ENCODE measurements at places on chromosomes 11 and 22.
A peak's percentile ranks its signal among the peaks of the same experiment; 100 is the strongest.

DNA sequence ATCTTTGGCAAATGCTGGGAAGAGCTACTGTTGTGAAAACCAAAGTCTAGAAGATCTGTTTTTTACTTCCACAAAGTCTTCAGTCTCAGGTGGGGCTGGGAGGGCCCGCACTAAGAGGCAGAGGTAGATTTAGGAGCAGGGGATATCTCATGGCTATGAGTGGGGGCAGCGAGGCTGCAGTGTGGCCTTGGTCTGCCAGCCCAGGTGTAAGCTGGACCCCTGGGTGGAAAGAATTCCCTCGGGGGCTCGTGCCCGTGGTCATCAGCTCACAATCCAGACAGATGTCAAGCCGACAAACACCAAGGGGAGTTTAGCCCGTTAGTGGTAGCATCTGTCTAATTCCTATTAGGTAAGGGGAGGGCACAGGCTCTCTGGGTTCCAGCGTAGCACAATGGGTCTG is 9.0 kb downstream of the PKNOX2 start:
- no peak for DNase-seq

- no peak for DNase-seq
Measured at GRCh38 chr11:131099013-131099412, 182.7 kb upstream of the SNX19 start.

DNA sequence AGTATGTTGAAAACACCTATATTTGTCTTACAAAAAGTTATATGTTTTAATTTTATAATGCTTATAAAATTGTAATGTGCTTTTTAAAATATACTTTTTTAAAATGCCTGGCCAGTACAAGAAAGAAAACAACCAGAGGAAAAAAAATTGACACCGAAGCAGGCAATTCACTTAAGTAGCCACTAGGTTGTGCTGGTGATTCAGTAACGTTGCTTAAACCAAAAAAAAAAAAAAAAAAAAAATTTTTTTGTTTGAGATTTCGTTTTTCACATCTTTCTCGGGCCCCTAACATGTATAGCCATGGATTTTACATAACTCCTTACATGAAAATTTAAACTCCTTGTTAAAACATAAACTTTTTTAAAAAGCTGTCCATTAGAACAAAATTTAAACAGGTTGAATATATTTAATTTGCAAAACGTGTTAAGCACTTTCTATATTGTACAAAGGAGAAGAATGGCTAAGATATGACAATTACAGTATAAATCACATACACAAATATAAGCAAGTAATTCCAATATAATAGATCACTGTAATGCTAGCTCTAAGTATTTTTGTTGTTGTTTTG is 9.2 kb downstream of the OR8B4 start:
- peak; percentile 39 for DNase-seq

GRCh38 chr11:1862588-1863351 is 9.9 kb downstream of the LSP1 start:
- no peak for DNase-seq

DNA sequence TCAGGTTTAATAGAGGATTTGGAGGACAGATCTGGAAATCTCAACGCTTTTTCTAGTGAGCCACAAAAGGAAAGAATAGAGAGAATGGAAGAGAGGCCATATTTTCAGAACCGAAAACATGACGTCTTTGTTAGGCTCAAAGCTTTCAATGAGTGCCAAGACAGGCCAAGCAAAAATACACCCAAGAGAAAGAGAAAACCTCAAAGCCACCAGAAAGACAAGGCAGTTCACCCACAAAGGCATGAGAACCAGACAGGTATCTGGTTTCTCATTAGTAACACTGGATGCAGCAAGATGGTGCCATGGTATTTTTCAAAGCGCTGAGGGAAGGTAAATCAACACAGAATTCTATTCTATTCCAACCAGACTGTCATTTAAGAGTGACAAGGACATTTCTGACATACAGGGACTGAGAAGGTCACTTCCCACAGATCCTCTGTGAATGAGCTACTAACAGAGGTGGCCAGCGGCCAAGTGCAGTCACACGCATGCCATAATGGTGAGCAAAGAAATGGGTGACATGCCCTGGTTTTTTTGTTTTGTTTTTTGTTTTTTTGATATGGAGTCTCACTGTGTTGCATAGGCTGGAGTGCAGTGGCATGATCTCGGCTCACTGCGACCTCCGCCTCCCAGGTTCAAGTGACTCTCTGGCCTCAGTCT is 41.9 kb downstream of the TOLLIP start:
- no peak for DNase-seq

DNA sequence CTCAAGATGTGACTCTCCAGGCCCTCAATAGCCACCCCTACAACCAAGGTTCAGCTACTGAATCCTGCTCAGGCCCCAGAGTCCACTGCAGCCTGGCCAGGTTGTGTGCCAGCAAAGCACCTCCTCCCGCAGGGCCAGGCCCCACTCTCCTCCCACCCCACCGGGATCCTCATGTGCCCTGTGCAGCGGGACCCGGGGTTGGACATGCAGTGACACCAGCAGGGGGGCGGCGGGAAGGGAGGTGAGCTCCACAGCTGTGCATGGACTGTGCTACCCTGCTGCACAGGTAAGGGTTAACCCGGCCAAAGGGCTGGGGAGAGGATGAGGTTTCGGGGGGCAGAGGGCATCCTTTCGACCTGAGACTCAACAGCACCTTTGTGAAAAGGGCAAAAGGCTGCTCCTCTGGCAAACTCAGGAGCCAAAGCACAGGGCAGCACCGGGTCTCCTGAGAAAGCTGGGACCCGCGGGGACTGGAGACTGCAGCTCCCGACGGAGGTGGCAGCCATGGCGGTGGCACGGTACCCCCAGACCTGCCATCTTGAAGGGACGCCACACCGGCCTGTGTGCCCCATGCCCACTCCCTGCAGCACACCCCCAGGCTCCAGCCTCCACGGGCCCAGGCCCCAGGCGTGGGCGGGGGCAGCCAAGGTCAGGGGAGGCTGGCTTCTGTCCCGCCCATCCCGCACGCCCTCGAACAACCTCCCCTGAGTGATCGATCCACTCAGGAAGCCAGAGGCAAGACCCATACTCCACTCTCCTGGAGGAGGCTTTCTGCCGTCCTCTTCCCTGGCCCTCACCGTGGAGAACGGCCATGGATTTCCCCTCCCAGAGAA is 10.6 kb downstream of the PLXNB2 start:
- DNase-seq, result no peak
